ENCODE measurements at places on chromosomes 1 and 21. TPM values are rescaled to one million over a fixed set of nuclear protein-coding genes. Genes with fewer than 3 reads are reported as not detected.

GRCh38 chr1:53260631-53261247 is 22.4 kb upstream of the MAGOH start:
- no peak for DNase-seq

GRCh38 chr1:29122682-29123052 is 1.0 kb downstream of the TMEM200B start:
- peak; percentile 61 for DNase-seq

DNA sequence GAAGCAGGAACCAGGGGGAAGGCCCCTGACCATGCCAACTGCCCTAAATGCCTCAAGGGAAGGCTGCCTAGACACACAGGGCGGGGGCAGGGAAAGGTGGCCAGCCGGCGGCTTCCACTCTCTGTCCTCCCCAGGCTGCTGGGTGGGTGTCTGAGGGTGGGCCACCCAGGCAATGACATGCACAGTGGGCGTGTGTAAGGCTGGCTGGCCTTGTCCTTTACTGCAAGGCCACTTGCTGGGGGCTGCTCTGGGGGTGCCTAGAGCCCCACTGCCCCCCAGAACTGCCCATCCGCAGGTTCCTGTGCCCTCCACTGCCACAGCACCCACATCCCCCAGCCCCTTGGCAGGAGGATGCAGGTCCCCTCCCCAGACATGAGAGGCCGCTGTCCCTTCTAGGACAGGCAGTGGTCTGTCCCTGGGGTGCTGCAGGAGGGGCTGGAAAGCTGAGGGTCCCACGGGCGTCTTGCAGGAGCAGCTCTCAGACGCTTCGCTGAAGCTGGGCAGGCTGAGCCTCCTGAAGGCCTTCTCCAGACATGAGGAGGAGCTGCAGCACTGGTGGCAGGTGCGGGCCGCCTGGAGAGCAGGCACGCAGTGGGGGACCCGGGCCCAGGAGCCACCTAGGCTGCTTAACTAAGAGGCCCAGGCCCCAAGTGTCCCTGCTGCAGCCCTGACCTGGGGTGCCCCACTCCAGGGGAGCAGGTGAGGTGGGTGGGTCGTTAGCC is 10.1 kb downstream of the CCDC27 start:
- no peak for DNase-seq

S100B gene
- 20.7 TPM for polyA plus RNA-seq

CA6 gene
- polyA plus RNA-seq, result 0.26 TPM

- no peak for DNase-seq
These were observed 114.5 kb upstream of the PLPPR5 start for GRCh38 chr1:99119188-99119587.

- DNase-seq, result no peak
These were observed 30.1 kb downstream of the NTPCR start for GRCh38 chr1:232980355-232980978.

GRCh38 chr1:2554621-2555387 is 1.4 kb upstream of the TNFRSF14 start:
- peak; percentile 69 for DNase-seq

MSH4 gene
- polyA plus RNA-seq, result 0.29 TPM

NPHP4 gene
- 3.1 TPM for polyA plus RNA-seq

DNA sequence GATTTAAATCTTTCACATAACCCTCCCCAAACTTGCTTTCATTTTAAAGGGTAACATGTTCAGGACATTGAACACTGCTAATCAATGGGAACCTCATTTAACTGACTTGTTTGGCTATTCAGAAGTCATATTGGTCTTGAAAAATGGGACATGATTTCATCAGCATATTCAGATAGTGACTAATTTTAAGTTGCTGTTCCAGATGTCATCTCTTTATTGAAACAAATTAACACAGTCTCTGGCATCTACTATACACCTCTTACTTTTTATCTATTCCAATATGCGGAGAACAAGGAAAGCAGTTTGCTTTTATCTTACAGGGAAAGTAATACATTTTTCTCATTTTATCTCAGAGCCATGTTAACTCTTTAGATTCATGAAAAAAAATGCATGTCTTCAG is 310.1 kb downstream of the S1PR1 start:
- DNase-seq, result no peak

BOLA1 gene
- polyA plus RNA-seq, result 13.6 TPM

DNA sequence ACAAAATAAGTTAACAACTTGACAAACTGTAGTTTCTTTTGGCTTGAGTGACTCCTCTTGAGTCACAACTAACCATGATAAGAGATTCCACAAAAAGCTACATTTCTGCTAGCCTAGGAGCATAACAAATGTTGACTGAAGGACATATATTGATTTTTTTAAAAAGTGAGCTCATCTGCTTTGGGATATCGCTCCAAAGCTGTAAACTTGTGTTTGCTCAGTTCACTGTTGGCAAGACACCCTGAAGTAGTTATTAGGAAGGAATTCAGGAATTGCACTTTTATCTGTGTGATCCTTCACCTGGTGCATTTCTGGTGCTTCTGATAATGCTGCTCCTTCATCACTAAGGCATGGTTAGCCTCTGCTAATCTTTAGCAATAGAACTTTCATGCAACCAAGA is 23.7 kb downstream of the RWDD3 start:
- DNase-seq, result no peak

- no peak for DNase-seq
These were observed 39.7 kb upstream of the TRIM67 start for GRCh38 chr1:231122143-231122542.

- DNase-seq, result no peak
These were observed at the start of gene TRIM46 for GRCh38 chr1:155173478-155174323. TRIM46 (plus strand) TSS chr1:155173849; CDS start chr1:155173967, 118 bp downstream.

DNA sequence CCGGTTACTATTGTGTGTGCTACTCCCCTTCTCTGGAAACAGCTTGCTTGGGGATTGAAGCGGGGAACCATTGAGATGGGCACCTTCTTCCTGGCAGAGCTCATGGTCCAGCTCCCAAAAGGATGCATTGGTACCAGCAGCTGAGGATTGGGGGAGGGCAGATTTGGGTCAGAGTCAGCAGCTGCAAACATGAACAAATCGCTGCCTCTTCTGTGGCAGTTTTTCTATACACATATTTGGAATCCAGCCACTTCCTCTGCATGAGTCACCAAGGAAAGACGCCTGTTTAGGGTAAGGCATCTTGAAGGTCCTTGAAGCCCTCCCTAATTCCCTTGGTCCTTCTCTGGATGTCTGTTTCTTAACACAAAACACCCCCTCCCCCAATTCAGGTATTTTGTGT is 104.7 kb downstream of the DAB1 start:
- DNase-seq, result no peak

ERRFI1 gene
- 8.3 TPM for polyA plus RNA-seq

- no peak for DNase-seq
These were observed 114.6 kb upstream of the NEK7 start for GRCh38 chr1:198042168-198042567.

- no peak for DNase-seq
These were observed 10.5 kb upstream of the LRRC52 start for GRCh38 chr1:165533254-165533653.

DMRTA2 gene
- not detected for polyA plus RNA-seq

- DNase-seq, result no peak
These were observed 54.4 kb downstream of the DISC1 start for GRCh38 chr1:231681006-231681405.

DEDD gene
- polyA plus RNA-seq, result 43.0 TPM

DNA sequence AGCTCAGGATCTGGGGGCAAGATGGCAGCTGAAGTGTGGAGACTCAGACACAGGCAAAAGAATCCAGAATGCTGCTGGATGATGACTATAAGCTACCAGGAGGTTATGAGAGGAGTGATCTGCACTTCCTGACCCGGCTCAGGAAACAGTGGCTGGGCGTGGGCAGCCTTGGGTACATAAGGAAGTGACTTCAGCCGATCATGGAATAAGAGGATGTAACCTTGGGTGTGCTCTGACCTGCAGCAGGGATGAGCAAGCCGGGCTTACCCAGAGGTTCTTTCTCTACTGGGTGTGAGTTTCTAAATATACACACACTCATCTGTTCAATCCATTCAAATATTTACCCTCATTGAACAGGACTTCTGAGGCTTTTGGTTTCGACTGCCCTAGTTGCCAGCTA is 62.7 kb downstream of the CD34 start:
- peak; percentile 39 for DNase-seq

DNA sequence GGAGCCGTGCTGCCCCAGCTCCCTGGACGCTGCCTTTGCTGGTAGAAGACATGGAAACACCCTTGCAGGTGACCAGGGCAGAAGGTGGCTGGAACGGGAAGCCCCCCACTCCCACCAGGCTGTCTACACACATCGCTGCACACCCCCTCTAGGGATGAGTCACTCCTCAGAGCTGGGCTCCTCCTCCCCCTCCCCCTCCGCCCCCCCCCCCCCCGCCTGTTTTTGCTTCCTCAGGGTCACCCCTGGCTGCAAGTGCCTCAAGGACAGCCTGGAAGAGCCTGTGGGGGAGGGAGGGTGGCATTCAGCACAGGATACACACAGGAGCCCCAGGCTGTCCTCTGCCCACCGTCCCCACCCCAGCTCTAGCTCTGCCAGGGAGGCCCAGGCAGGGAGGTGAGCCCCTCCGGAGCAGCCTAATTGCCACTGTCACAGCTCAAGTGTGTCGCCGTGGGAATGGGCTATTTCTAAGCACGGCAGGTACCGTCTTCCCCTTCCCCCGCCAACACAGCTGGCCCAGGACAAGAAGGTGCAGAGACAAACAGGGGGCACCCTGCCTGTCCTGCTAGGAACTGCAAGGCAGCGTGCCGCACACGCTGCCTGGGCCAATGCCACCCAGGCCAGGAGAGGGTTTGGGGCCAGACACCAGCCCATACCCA is 2.5 kb downstream of the FNDC10 start:
- no peak for DNase-seq

GRCh38 chr1:79792219-79792930 is 785.8 kb upstream of the ADGRL4 start:
- DNase-seq, result peak; percentile 75

DNA sequence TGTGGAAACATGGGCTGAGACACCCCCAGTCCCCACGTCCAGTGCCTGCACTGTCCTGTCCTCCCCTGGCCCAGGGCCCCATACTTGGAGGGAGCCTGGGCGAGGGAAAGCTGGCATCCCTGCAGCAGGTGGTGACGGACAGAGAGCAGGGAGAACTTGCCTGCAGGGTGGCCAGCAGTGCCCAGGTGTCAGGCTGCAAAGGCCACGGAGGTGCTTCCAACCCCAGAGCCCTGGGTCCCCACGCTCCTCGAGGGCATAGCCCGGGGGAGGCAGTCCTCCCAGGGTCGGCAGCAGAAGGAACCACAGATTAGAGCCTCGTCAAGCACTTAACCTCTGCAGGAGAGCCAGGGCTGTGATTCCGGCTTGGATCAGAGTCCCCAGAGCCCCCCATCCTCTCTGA is 77.5 kb downstream of the ARHGEF16 start:
- no peak for DNase-seq

DNA sequence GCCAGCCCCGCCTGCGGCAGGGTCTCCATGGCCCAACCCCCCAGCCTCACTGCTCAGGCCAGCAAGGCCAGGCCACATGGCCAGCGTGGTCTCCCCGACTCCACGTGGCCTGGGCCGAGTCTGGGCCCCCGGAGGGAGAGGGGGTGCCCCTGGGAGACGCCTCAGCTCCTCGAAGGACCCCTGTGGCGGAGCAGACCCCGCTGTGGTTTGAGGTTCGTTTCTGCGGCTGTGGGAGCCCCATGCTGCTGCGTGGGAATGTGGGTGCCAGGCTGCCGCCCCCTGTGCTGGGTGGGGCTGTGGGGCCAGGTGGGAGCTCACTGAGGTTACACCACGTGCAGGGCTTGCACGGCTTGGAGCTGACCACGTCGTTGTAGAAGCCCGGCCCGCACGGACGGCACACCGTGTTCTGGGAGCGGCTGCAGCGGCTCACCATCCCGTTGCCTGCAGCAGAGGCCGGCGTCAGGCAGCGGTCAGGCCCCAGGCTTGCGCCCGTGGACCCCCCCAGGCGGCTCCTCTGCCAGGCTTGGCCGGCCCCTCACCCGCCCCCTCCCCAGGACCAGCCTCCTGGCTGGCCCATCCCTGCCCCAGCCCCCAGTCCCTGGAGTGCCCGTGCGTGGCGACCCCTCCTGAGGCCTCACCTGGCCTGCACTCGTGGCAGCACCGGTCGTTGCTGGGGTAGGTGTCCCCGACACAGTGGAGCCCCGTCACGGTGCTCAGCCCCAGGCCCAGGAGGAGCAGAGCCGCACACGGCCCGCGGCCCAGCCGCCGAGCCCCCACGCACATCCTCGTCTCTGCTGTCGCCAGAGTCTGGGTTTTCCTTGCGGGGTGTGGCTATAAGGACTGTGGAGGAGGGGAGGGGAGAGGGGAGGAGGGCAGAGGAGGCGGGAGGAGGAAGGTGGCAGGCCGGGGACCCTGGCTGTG is at the start of gene TNFRSF4:
Gene TNFRSF4 (minus strand): TSS at position 809 of the 921 bp plus-strand sequence. CDS start 26 bp downstream, at position 783.
- no peak for DNase-seq

GRCh38 chr1:99176753-99177152 is 87.5 kb upstream of the PLPPR4 start:
- no peak for DNase-seq

IFI44L gene
- polyA plus RNA-seq, result 2.0 TPM

DNA sequence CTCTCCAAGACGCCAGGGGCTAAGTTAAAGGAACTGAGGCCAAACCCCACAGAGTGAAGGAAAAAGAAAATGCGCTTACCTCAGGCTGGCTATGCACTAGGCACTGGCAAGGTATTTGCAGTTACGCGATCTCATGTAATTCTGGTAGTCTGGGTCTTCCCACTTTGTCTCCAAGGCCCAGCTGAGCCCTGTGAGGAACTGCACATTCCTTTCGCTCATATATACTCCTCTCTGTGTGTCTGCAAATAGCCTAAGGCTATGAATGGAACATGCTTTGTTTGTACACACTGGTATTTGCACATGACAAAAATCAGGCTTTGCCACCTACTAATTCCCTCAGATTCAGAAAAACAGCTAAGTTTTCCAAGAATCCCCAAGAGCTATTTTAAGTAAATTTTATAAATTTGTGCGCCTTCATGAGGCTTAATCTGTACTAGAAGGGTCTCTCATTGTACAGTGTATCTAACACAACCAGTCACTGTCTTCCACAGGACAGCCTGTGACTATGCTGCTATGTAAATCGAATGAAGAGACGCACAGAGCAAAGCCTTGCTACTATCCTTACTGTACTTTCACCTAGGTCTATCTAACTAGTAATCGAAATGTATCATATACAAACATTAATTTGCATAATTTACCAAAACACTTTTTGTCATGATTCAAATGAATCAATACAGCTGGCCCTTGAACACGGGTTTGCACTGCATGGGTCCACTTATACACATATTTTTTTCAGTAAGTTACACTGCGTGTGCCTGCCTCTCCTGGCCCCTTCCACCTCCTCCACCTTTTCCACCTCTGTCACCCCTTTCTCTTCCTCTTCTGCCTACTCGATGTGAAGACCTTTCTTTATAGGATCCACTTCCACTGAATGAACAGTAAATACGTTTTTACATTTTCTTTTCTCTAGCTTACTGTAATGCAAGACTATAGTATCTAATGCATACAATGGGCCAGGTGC is 87.0 kb downstream of the SIPA1L2 start:
- no peak for DNase-seq

GRCh38 chr1:160261556-160261892 is 825 bp downstream of the DCAF8 start:
- peak; percentile 78 for DNase-seq

LCE1E gene
- not detected for polyA plus RNA-seq

CNR2 gene
- polyA plus RNA-seq, result 0.06 TPM

SPRR2G gene
- not detected for polyA plus RNA-seq

CLDN17 gene
- polyA plus RNA-seq, result not detected

DNA sequence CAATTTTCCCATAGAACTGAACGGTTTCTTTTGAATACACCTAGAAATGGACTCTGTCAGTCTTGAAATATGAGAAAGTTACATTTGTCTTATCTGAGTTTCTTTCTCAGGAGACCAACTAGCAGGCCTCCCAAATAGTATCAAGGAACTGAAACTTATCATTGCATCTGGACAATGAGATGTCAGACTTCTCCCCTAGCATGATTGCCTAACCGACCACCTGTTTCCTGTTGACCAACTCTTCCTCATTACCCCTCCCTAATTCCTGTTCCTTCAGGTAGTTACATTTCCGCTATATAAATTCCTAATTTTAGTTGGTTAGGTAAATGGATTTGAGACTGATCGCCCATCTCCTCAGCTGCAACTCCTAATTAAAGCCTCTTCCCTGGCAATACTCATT is 1587.3 kb downstream of the NCAM2 start:
- DNase-seq, result no peak

Data from muscle of back (tissue), 13 donors.